Smooth muscle cell of the brain vasculature (primary cell): ENCODE measurements at places on chromosomes 6 and 20.

GRCh38 chr6:39488255-39488879 is 165.9 kb upstream of the KCNK16 start:
- DNase-seq, result no peak

GRCh38 chr6:159665868-159666635 is 27.0 kb downstream of the SOD2 start:
- no peak for DNase-seq

GRCh38 chr6:111852725-111853124 is 20.5 kb downstream of the FYN start:
- no peak for DNase-seq

DNA sequence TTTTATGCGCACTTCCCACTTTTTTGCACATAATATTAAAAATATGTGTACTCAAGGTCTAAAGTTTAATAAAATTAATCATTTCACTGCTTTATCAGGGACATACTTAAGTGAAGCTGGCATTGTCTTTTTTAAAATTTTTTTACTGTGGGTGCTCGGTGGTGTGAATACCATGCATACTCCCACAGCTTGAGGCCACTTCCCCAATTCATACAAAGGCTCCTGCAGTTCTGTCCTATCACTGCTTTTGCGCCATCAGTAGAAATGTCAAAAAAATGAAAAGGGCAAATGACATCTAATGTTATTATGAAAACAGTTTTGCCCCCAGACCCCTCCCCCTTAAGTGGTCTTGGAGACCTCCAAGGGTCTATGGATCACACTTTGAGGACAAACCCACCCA is 464.1 kb upstream of the ARID1B start:
- no peak for DNase-seq

GRCh38 chr6:17042422-17043147 is 59.3 kb upstream of the STMND1 start:
- DNase-seq, result no peak

DNA sequence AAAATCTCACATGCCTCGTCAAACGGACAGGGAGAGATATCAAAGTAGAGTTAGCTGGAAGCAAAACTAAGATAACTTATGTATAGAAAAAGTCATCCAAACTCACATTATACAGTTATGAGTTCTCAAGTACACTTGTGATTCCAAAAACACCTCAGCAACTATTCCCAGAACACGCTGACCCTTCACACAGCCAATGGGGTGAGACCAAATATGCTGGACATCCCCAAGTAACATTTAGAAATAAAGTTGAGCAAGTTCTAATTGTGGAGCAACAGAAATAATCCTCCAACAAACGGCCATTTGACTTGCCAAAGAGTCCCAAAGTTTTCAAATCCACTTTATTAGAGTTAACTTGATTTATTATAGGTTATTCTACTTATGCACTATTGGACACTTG is 52.4 kb downstream of the LY86 start:
- DNase-seq, result no peak
